ENCODE measurements at places on chromosomes 12 and 14.

GRCh38 chr12:54143412-54143986 is 45.3 kb downstream of the SMUG1 start:
- DNase-seq, result no peak

DNA sequence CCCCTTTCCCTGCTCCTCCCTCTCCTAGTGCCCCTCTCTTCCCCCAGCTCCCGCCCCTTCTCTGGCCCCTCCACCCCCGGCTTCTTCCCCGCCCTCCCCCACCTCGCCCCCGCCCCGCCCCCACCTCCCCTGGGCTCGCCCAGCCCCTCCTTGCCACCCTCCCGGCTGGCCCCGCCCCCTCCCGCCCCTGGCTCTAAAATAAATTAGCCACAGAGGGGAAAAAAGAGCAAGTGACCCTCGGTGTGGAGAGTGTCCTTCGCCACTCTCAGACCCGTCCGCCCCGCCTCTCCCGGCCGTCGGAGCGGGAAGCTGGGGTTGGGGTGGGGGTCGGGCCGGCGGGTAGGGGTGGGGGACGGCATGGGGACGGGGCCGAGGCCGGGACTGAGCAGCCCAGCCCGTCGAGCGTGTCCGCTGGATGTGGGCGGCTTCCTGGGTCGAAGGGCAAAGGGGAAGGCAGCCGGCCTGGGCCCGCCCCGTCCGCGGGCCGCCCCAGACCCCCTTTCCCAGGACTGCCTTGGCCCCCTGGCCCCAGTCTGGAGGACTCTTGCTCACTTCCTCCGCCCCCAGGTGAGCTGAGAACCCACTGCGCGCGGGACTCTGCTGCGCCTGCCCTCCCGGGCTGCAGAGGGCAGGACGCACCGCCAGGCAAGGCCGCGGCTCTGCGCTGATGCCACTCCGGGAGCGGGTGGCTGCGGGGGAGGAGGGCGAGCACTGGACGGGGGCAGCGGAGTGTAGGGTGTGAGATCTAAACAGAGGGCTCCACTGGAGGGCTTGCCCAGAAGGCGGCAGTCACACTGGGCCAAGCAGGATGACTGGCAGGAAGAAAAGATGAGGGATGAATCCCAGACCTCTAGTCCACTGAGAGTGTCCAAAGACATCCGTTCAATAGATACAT is 570 bp upstream of the FIGNL2 start:
- no peak for DNase-seq

DNA sequence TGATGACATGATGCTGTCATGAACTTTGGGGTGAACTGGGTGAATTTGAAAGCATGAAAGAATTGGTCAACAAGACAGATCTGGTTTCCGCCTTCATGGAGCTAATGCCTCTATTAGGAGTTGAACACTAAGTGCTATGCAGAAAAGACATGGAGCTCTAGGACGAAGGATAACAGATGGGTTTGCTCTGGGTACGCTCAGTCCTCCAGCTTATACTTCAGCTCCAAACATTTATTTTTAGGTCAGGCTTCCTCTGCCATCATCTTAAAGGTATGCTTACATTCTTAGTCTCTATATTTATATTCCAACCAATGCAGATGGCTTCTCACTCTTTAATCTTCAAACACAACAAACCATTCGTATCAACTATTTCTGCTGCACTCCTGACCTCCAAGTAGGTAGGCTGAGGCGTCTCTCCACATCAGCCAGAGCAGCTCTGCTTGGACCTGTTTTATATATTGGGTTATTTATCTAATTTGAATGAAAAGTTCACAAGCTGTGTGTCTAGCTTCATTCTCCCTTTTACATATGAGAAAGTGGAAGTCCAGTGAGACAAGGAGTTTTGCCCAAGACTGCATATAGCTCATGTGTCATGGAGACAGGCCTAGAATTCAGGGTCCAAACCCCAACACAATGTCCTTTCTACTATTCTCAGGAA is 226.3 kb downstream of the SPTSSA start:
- no peak for DNase-seq

- DNase-seq, result no peak
These were observed 64.9 kb downstream of the GPHN start for GRCh38 chr14:66572826-66573225.

GRCh38 chr14:95620659-95621059 is 65.6 kb upstream of the TCL1B start:
- DNase-seq, result peak; percentile 25

GRCh38 chr14:100791348-100791735 is 34.6 kb upstream of the MEG3 start:
- DNase-seq, result no peak

- DNase-seq, result no peak
These were observed 50.6 kb downstream of the LRCOL1 start for GRCh38 chr12:132559652-132560363.

GRCh38 chr12:4320497-4320852 is 538 bp upstream of the TIGAR start:
- DNase-seq, result no peak

GRCh38 chr12:53516758-53517455 is 9.6 kb upstream of the NPFF start:
- no peak for DNase-seq

- no peak for DNase-seq
These were observed 4.9 kb downstream of the OR10P1 start for GRCh38 chr12:55641595-55641994.

DNA sequence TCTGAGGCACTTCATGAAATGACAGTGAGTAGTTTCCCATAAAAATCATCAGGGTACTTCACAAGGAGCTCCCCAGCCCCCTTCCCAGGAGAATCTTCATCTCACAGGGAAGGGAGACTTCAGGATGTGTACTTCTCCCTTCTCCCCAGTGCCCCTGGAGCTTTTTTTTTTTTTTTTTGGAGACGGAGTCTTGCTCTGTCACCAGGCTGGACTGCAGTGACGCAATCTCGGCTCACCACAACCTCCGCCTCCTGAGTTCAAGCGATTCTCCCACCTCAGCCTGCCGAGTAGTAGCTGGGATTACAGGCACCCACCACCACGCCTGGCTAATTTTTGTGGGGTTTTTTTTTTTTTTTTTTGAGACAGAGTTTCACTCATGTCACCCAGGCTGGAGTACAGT is 10.4 kb downstream of the ITPK1 start:
- no peak for DNase-seq

- no peak for DNase-seq
These were observed 322.1 kb downstream of the RGS6 start for GRCh38 chr14:72254202-72254936.

DNA sequence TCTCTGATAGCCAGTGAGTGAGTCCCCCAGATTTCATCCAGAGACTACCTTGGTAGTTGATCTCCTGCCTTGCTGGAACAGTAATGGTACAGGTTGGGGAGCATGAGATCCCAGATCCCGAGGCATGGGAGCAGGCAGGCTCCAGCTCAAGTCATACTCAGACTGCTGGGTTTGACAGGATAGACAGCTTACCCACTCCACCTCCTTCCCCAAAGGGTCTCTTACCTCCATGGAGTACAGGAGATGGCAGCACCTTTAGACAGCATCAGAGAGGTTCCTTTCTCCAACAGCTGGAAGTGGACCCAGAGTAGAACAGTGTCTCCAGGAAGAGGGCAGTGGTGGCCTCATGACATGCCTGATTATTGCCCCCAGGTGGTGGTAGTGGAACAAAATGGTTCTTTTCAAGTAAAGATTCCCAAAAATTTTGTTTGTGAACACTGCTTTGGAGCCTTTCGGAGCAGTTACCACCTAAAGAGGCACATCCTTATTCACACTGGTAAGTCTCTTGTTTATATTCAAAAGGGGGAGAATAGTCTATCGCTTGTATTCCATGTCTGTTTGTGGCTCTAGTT is 4.9 kb upstream of the CSAD start:
- DNase-seq, result no peak

DNA sequence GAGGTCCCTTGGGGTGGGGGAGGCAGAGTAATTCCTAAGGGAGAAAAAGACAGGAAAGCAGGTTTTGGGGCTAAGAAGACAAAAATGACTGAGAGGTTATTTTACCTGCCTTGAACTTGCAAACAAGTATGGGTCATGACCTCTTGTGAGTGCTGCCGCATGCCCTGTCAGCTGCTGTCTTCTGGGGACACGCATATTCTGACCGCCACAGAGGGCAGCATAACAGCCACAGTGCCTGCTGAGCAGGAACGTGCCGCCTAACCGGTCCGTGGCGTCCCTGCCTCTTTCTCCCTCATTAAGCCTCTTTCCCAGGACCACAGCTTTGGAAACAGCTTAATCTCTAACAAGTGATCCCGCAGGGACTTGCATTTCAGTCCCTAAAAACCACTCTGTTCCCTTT is 51.3 kb upstream of the KCNA1 start:
- no peak for DNase-seq

DNA sequence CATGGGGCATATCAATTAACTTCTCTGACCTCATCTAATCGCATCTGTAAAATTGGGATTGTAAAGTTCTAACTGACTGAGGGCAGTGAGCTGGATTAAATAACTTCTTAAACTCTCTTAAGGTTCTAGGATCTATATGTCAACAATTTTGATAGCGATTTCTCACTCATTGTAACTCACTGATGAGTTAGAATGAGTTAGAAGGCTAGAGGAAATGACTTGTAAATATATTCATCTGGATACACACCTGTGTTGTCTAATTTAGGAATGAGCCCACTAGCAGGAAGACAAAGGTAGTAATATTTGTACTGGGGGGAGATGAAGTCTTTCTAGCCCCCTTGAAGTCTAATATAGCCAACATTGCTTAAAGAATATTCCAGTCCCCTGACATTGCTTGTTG is 46.3 kb upstream of the CERS5 start:
- DNase-seq, result no peak

GRCh38 chr14:57875296-57875695 is 9.4 kb upstream of the SLC35F4 start:
- no peak for DNase-seq

DNA sequence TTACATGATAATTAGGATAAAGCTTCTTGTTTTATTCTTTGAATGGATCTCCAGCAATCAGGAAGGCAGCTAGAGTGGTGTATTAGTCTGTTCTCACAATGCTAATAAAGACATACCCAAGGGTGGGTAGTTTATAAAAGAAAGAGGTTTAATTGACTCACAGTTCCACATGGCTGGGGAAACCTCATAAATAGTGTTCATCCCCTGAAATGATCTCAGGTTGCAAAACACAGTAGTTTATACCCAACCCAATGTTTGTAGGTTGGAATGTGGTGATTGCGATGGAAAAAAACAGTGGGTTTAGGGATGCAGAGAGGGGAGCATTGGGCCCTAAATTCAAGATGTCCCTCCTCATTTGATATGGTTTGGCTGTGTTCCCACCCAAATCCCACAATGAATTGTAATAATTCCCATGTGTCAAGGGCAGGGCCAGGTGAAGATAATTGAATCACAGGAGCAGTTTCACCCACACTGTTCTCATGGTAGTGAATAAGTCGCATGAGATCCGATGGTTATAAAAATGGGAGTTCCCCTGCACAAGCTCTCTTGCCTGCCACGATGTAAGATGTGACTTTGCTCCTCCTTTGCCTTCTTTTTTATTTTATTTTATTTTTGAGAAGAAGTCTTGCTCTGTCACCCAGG is 11.5 kb downstream of the MUCL1 start:
- DNase-seq, result no peak

DNA sequence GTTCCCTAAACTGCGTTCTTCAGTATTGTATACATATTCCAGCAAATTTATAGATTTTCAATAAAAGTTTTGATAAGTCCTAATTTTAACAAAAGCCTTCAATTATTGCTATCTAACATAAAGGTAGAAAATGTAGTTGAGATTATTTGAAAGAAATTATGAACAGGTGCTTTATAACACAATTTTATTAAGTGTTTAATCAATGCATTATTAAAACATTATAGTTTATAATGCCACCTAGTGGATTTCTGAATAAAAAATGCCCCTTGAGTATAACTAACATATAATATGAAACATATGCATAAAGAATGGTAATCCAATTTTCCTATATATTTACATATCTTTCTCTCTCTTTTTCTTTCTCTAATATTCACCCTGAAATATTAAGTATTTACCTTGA is 515.3 kb downstream of the SLC6A15 start:
- DNase-seq, result no peak

All from NCI-H2029 treated with DMSO at 0.1 percent for 48 hours (cell line).